ENCODE measurements at places on chromosomes 16 and 17.
A peak's percentile ranks its signal among the peaks of the same experiment; 100 is the strongest.

GRCh38 chr17:44200478-44201155 is 933 bp upstream of the ATXN7L3 start:
- DNase-seq: no peak

GRCh38 chr17:77841742-77842527 is 116.6 kb upstream of the TNRC6C start:
- DNase-seq: no peak

DNA sequence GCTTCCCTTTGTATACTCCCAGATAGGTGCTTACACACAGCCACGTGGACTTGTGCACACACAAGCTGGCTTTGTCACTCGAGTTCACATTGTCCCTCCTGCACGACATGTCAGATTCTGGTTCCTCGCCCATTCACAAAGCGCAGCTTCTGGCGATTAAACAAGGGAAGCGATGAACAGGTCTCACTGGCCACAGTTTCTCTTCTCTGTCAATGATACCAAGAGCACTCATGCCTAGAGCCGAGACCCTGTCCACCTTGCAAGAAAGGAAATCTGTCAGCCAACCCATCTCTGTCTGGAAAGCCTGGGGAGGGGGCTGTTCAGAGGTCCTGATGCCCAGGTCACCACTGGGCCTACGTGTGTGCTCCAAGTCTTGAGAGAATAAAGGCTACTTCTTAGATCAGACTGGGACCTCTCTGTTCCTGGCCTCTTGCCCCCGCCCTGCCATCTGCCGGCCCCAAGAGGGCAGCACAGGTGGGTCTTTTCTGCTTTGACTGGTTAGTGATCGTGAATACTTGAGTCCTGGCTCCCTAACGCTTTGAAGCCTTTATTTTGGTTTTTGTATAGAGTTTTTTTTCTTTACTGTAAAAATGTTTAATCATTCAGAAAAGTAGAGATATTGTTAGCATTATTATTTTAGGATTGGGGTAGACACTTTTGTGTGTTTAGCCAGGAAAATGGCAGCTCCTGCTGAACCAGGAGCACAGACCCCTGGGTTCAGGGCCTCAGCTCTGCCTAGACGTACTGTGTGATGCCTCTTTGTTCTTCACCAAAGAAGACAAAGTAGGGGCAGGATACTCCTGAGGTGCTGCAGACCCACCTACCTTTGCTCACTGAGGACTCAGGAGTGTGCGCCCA is 104.7 kb downstream of the MRM1 start:
- DNase-seq: peak; percentile 43

DNA sequence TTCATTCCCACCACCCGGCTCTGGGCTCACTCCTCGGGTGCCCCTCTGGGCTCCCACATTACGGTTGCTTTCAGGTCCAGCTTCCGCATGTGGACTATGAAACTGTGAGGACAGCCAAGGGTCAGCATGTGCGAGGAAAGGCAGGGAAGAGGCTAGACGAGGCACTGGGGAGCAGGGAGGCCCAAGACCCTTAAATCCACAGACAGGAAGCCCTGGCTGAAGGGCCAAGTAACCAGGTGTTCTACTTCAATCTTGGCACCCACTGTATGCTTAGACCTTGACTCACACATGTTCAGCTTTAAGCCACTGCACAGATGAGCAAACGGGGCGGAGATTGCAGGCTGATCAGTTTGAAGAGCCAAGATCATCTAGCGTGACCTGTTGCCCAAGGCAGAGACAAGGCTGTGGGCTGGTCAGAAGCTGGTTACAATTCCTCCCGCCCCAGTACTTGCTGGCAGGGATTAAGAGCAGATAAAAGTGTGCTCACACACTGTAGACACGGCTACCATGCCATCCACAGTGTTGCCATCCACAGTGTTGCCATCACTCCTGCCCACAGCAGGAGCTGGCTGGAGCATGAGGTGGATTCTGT is at the start of gene CES4A:
Gene CES4A (plus strand): TSS at position 393 of the 592 bp plus-strand sequence. CDS start 184 bp downstream, at position 577.
- DNase-seq: no peak

DNA sequence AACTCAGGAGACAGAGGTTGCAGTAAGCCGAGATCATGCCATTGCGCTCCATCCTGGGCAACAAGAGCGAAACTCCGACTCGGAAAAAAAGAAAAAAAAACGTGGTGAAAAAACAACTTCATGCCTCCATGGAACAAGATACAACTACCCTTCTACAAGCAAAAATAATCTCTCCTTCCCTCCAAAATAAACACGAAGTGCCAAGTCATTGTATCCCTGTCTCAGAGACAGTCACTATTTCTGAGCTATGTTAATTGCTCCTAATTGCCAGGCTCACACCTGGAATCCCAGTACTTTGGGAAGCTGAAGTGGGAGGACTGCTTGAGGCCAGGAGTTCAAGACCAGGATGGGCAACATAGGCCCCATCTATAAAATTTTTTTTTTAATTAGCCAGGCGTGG is 19.0 kb upstream of the SLC16A5 start:
- no peak for DNase-seq

DNA sequence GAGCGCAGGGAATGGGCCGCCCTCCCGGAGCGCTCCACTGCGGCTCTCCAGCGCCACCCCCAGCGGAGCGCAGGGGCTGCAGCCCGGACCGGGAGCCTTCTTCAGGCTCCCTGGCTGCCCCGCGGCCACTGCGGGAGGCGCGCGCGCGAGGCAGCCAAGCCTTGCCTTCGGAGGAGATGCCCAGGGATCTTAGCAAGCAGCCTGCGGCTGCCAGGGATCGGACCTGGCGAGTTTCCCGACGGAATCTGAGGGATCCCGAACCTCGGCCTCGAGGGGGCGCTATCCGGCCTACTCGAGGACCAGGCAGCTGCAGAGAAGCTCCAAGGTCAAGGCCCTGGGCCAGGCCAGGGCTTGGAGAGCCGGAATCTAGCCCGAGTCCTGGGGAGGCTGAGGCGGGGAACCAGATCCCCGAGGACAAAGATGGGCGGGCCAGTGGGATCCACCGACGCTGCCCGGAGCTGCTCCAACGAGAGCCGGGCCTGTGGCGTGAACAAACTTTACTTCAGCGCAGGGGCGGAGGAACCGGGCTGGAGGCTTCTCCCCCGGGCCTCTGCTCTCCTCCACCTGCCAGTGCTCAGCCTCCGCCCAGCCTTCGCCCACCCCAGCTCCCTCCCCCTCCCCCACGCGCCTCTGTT is at the start of gene IRX6:
Gene IRX6 (plus strand): TSS at position 567 of the 635 bp plus-strand sequence. CDS start 889 bp downstream, outside the sequence.
- DNase-seq: no peak

DNA sequence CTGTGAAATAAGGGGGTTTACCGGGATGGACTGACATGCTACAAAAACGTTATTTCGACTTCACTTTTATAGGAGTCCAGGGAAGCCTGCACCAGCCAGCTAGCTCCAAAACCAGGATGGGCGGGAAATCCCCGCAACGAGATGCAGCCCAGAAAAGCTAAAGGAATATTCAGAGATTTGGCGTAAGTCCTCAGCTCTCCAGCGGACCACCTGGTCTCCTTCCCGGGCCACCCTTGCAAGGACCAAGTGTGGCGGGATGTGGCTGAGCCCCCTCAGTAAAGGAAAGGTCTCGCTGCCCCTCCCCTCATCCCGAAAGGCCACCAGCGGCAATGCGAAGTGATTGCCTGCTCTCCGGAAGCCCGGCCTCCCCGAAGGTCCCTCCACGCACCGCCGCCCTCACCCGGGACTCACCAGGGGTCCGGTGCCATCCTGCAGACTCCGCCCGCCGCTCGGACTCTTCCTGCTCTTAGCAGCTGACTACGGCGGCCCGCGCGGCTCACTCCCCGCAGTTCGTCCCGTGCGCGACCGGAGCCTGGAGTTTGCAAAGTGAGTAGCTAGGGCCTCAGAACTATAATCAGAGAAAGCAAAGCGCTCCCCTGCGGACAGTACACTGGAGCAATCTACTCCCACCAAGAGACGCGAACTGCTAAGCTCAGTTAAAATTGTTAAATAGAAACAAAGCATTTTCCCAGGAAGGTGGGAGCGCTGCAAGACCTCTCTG is at the start of gene STX8:
Gene STX8 (minus strand): TSS at position 440 of the 721 bp plus-strand sequence. CDS start 12 bp downstream, at position 428.
- DNase-seq: peak; percentile 26

DNA sequence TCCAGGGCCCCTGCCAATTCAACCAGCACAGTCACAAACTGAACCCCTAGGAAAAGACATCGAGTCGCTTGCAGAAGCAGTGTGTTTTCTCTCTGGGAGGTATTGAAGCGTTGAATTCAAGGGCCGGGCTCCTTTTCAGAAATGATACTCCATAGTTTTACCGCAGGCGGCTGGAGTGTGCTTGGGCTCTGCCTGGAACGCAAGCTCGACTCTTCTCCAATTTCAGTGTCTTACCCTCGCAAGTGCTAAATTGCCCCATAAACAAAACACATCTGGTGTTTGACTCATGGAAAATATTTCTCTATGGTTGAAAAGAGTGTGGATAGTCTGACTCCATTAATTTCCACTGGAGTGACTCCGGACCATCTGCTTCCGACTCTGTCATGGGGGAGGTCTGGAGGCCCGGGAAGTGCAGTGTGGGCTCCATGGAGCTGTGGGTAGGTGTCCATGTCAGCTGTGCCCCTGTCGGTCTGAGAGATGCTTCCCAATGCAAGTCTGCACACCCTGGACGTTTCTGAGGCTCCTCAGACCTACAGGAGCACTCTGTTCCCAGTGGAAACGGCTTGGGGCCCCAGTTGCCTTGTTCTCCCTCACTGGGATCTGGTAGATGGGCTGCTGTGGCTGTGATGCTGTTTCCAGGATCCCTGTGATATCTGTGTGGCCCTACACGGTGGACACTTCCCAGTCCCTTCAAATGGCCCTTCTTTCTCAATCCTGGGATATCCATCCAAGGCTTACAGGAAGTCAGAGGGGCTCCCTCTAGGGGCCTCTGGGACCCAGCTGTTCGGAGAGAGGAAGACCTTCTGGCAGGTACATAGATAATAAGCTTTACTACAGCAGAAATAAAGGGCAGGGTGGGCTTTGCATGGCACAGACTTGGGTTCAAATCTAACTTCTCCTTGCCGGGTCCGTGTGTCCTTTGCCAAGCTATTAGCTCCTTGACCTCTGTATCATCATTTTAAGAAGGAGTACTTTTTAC is 119.8 kb upstream of the CDH13 start:
- no peak for DNase-seq

DNA sequence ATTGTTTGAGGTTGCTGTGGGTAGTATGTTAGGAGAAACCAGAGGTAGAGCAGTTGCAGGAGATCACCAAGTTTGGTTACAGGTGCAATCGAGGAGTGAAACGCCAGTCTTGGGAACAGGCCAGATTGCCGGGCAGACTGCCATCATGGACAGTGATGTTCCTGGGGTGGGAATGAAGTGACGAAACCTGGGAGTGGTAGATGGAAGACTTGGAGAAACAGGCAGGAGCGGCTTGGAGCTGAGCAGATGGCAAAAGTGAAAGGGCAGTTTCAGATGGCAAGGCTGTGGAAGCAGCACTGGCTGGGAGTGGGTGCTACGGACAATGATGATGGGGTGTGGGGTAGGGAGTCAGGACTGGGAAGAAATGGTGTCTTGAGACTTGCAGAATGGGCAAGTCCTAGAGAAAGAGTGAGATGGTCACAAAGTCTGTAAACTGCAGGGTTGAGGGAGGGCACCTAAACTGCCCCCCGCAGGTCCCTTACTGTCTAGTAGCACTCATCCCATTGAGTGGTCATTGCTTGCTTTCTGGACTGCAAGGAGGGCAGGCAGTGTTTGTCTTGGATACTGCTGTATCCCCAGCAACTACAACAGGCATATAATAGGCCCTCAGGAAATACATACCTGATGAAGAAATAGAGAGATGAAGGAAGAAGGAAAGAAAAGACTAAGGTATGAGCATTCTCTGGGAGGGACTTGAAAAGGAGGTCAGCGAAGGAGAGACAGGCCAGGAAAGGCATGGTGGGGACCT is 29.5 kb upstream of the ULK2 start:
- DNase-seq: no peak

GRCh38 chr17:6589266-6589946 is 33.1 kb upstream of the PITPNM3 start:
- no peak for DNase-seq

DNA sequence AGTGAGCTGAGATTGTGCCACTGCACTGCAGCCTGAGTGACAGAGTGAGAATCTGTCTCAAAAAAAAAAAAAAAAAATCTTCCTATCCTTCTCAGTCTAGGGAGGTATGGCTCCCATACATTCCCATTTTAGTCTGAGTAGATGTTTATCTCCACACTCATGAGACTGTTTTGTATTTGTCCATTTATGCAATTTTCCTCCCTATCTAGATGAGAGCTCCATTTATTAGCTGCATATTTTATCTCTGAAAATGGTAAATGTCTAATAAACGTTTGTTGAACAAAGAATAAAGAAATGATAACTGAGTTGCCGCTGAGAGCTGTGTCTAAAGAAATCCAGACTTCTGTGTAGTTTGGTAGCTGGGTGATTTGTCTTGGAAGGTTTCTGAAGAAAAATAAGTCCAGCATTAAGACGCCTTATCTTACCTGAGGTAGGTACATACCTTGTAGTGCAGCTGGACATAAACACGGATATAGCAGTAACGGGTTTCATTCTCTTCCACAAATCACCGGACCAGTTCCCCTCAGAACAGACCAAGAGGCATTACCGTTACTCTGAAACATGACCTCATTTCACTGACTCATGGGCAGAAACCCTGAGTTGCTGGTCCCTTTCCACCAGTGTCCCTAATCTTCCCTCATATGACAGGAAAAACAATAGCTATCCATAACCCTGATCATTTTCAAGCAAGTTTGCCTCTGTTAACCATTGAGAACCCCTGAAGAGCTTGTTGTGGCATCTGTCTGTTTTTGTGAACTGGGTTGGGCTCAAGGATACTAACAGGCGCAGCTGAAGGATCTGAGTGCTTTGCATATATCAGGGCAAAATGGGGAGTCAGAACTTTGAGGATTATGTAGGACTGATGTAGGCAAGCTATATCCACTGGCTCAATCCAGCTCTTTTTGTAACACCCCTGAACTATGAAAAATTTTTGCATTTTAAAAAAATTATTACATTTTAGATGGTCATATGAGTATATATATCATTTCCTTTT is 177.4 kb upstream of the XYLT1 start:
- no peak for DNase-seq

GRCh38 chr16:78096386-78096785 is 3.1 kb upstream of the WWOX start:
- no peak for DNase-seq

DNA sequence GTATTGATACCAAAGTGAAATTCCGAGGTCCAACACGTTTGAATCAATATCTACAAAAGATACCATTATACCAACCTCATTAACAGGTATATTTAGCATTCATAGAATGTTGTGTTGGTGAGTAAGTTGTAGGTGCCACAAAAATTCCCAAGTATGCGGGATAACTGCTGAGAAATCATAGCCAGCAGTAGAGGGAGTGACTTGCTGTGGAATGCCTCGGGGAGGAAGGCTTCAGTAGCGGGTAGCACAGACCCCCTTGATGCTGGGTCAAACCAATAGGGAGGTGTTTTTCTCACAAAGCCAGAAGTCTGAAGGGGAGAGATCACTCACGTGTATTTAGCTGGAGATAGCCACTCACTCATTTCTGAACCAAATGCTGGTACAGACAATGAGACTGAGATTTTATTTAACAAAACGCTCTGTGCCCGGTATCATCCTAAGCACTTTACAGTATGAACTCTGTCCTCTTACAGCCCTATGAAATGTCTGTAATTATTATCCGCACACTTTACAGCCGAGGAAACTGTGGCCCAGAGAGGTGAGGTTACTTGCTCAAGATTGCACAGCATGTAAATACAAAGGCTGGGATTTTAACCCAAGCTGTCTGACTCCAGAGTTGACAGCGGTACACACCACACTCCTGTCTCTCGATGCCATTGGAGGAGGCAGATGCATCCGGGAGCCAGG is 23.1 kb downstream of the HSBP1 start:
- DNase-seq: no peak

All from D721Med (cell line).